ENCODE measurements at places on chromosomes 16 and 17.

- no peaks in the 10 kb centered on the region for H3K27me3 ChIP-seq
- DNase-seq: no peak
- peaks cover 52% of the 10 kb centered on the region for H3K4me1 ChIP-seq
- H3K36me3 ChIP-seq: no peaks in the 10 kb centered on the region
- no peak overlapping the region for H3K4me3 ChIP-seq
These were observed 29.5 kb upstream of the GSE1 start for GRCh38 chr16:85583491-85584181.

- no peaks in the 10 kb centered on the region for H3K27me3 ChIP-seq
- DNase-seq: no peak
- peaks cover 36% of the 10 kb centered on the region for H3K36me3 ChIP-seq
These were observed 17.9 kb downstream of the NME2 start for GRCh38 chr17:51184124-51184523.

DNA sequence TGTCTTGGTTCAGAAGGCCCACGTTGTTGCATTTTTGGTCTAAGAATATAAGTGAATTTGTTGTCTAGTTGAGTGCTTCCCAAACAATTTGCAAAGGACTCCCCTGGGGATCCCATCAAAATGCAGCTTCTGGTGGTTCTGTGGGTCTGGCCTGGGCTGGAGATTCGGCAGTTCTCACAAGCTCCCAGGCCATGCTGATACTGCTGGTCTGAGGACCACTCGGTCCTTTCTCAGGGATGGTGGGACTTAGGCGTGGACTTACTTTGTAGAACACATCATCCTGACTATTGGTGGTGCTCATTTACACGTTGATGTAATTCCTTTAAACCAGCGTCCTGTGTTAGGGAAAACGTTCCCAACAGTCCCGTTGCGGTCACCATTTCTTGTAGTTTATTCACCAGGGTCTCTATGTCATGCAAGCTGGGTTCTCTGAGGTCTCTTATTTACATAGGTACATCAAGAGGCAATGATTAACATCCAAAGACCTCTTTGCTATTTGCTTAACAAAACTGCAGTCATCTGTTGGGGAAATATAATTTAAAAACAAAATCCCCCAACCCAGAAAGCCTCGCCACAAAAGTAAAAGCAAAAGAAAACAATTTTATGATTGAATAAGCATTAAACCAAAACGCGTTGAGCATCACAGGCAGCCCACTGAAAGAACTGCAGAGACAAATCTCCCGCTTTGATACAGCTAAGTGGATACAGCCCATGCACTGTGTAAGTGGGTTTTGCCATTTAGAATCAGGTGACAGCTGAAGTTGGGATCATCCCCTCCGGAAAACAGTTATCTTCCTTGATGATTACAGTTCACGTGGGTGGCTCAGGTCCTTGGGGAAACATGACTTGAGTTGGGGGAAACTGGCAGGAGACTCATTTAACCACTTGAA, 39.0 kb upstream of the SEC14L1 start:
- H3K27me3 ChIP-seq: no peaks in the 10 kb centered on the region
- H3K27ac ChIP-seq: no peak overlapping the region
- H3K4me1 ChIP-seq: peaks cover 13% of the 10 kb centered on the region
- no peak overlapping the region for H3K4me3 ChIP-seq
- DNase-seq: no peak

- no peak for DNase-seq
- no peak overlapping the region for H3K27ac ChIP-seq
- no peak overlapping the region for H3K4me3 ChIP-seq
- H3K4me1 ChIP-seq: peaks cover 6% of the 10 kb centered on the region
These were observed 44.8 kb downstream of the STAT5A start for GRCh38 chr17:42333053-42333452.

- no peaks in the 10 kb centered on the region for H3K36me3 ChIP-seq
- DNase-seq: no peak
- H3K4me3 ChIP-seq: no peak overlapping the region
- H3K27ac ChIP-seq: no peak overlapping the region
- H3K4me1 ChIP-seq: peaks cover 8% of the 10 kb centered on the region
These were observed 2.1 kb downstream of the RHBDL3 start for GRCh38 chr17:32267690-32268205.

- H3K27ac ChIP-seq: no peak overlapping the region
- H3K4me1 ChIP-seq: peaks cover 16% of the 10 kb centered on the region
- peaks cover 6% of the 10 kb centered on the region for H3K36me3 ChIP-seq
- no peaks in the 10 kb centered on the region for H3K27me3 ChIP-seq
These were observed 27.8 kb downstream of the PAFAH1B1 start for GRCh38 chr17:2621241-2621640.

GRCh38 chr17:61806081-61806828, 57.1 kb downstream of the BRIP1 start:
- H3K4me1 ChIP-seq: no peaks in the 10 kb centered on the region
- H3K27me3 ChIP-seq: no peaks in the 10 kb centered on the region
- H3K4me3 ChIP-seq: no peak overlapping the region
- DNase-seq: no peak

DNA sequence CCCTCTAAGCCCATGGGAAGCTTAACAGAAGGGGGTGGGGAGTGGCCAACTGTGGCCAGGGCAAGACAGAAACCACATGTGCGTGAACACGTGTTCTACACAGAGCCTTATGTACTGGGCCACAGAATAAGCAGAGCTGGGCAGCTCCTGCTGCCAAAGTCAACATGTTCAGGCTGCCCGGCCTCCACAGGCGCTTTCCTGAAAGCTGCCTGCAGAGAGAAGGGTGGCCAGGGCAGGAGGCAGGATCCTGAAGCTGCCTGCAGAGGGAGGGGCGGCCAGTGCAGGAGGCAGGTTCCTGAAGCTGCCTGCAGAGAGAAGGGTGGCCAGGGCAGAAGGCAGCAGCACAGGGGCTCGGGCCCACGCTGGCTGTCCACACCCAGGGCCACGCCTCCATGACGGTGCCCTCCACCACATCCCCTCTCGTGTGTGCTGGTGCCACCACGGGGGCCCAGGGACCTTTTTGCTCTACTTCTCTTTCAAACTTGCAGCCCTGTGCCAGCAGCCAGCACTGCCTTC, 79.5 kb downstream of the ANKRD11 start:
- H3K27ac ChIP-seq: no peak overlapping the region
- peaks cover 3% of the 10 kb centered on the region for H3K36me3 ChIP-seq
- H3K4me1 ChIP-seq: peaks cover 45% of the 10 kb centered on the region
- H3K27me3 ChIP-seq: no peaks in the 10 kb centered on the region

- no peak for DNase-seq
- H3K36me3 ChIP-seq: no peaks in the 10 kb centered on the region
- H3K27ac ChIP-seq: no peak overlapping the region
- H3K4me1 ChIP-seq: no peaks in the 10 kb centered on the region
- H3K4me3 ChIP-seq: no peak overlapping the region
These were observed 820.7 kb downstream of the KCNJ18 start for GRCh38 chr17:22512997-22513538.

GRCh38 chr17:78652913-78653312, 75.7 kb upstream of the DNAH17 start:
- no peaks in the 10 kb centered on the region for H3K36me3 ChIP-seq
- peaks cover 3% of the 10 kb centered on the region for H3K27me3 ChIP-seq
- no peak overlapping the region for H3K27ac ChIP-seq
- DNase-seq: no peak

GRCh38 chr16:69888005-69888590, 63.0 kb upstream of the CLEC18A start:
- no peaks in the 10 kb centered on the region for H3K27me3 ChIP-seq
- no peak overlapping the region for H3K4me3 ChIP-seq
- no peaks in the 10 kb centered on the region for H3K4me1 ChIP-seq
- no peak overlapping the region for H3K27ac ChIP-seq
- DNase-seq: no peak

- no peak overlapping the region for H3K27ac ChIP-seq
- H3K4me1 ChIP-seq: no peaks in the 10 kb centered on the region
- no peaks in the 10 kb centered on the region for H3K27me3 ChIP-seq
- H3K4me3 ChIP-seq: no peak overlapping the region
- DNase-seq: no peak
These were observed 24.7 kb downstream of the GDE1 start for GRCh38 chr16:19497176-19497575.

DNA sequence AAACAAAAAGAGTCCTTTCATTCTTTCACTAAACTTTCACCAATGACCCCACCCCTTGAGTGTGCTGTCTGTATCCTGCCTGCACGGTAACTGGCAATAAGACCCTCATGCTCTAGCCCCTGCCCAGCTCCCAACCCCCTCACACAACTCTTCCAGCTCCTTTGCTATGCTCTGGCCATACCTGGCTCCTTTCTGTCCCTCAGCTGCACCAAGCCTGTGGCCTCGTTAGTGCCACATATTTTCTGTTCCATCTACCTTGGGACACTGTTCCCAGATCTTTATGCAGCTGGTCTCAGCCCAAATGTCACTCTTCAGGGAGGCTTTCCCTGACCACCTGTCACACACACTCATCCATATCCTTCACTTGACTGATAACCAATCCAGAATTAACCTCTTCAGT, 47.3 kb downstream of the C16orf82 start:
- no peak overlapping the region for H3K27ac ChIP-seq
- H3K4me1 ChIP-seq: peaks cover 6% of the 10 kb centered on the region
- no peaks in the 10 kb centered on the region for H3K27me3 ChIP-seq
- no peak for DNase-seq
- H3K4me3 ChIP-seq: no peak overlapping the region

GRCh38 chr16:5506021-5506420, 408.4 kb upstream of the EEF2KMT start:
- no peak overlapping the region for H3K27ac ChIP-seq
- H3K4me1 ChIP-seq: no peaks in the 10 kb centered on the region
- DNase-seq: no peak
- no peaks in the 10 kb centered on the region for H3K36me3 ChIP-seq

- H3K27ac ChIP-seq: no peak overlapping the region
- H3K4me1 ChIP-seq: peaks cover 6% of the 10 kb centered on the region
- DNase-seq: no peak
- peaks cover 40% of the 10 kb centered on the region for H3K36me3 ChIP-seq
- no peak overlapping the region for H3K4me3 ChIP-seq
- H3K27me3 ChIP-seq: no peaks in the 10 kb centered on the region
These were observed 4.2 kb downstream of the CCDC200 start for GRCh38 chr17:43224146-43224705.

- no peaks in the 10 kb centered on the region for H3K36me3 ChIP-seq
- H3K27me3 ChIP-seq: no peaks in the 10 kb centered on the region
- no peak overlapping the region for H3K27ac ChIP-seq
- H3K4me1 ChIP-seq: no peaks in the 10 kb centered on the region
These were observed 193.0 kb downstream of the SPECC1 start for GRCh38 chr17:20202141-20202621.

- no peaks in the 10 kb centered on the region for H3K27me3 ChIP-seq
- no peaks in the 10 kb centered on the region for H3K36me3 ChIP-seq
- no peak for DNase-seq
- no peaks in the 10 kb centered on the region for H3K4me1 ChIP-seq
- H3K27ac ChIP-seq: no peak overlapping the region
- no peak overlapping the region for H3K4me3 ChIP-seq
These were observed 9.6 kb downstream of the COTL1 start for GRCh38 chr16:84608282-84608681.

- H3K4me3 ChIP-seq: no peak overlapping the region
- H3K4me1 ChIP-seq: no peaks in the 10 kb centered on the region
- peaks cover 4% of the 10 kb centered on the region for H3K36me3 ChIP-seq
- H3K27me3 ChIP-seq: no peaks in the 10 kb centered on the region
These were observed 19.7 kb upstream of the RCVRN start for GRCh38 chr17:9924735-9925191.

DNA sequence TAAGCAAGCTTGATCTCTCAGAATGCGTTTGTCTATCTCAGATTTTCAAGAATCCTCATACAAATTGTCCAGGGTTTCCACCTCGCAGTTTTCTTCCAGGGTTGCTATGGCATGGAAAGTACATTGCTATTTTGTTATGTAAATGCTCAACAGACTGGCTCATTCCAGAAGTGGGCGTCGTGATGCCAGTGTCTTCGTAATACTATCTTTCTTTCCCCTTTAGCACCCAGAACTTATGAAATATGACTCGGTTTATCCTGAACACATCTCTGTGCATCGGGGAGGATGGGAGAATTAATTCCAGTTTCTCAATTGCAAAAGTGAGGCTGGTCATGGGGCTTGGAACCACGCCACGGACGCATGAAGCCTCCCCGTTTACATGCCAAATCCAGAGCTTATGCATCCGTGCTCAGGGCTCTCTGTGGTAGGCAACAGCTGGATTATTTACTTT, 405.0 kb downstream of the WWOX start:
- H3K4me1 ChIP-seq: peaks cover 5% of the 10 kb centered on the region
- H3K27me3 ChIP-seq: no peaks in the 10 kb centered on the region
- no peak overlapping the region for H3K4me3 ChIP-seq
- no peak overlapping the region for H3K27ac ChIP-seq

DNA sequence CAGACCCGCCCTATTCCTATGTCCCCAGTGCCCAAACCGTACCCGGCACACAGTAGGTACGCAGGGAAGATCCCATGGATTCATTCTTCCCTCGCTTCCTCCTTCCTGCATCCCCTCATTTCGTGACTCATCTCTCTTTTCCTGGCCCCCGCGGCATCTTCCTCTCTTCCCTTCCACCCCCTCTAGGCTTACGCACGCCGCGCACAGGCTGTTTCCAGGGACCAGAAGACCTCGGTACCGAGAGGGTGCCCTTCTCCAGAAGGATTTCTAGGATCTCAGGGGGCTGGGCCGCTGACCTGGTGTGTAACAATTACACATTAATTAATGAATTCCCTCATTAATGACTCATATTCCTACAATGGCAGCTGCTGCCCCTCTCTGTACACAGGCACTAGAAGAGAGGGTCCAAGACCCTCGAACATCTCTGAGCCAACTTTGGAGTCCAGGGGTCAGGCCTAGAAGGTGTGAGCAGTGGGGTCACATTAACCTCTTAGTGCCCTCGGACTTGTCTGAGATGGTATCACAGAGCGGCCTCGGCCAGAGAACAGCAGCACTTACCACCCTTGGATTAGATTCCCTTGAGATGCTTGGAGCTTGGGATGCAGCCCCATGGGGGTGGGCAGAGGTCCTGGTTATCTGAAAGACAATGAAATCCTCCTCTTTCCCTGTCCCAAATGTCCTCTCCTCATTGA, 16.8 kb upstream of the PLLP start:
- H3K36me3 ChIP-seq: no peaks in the 10 kb centered on the region
- H3K4me3 ChIP-seq: no peak overlapping the region

GRCh38 chr17:83176623-83177583, 97.5 kb downstream of the METRNL start:
- no peaks in the 10 kb centered on the region for H3K4me1 ChIP-seq
- DNase-seq: no peak
- no peak overlapping the region for H3K27ac ChIP-seq
- H3K27me3 ChIP-seq: no peaks in the 10 kb centered on the region

All from large intestine (tissue), 12 donors.